ENCODE measurements at places on chromosomes 11 and 22.
A peak's percentile ranks its signal among the peaks of the same experiment; 100 is the strongest.

DNA sequence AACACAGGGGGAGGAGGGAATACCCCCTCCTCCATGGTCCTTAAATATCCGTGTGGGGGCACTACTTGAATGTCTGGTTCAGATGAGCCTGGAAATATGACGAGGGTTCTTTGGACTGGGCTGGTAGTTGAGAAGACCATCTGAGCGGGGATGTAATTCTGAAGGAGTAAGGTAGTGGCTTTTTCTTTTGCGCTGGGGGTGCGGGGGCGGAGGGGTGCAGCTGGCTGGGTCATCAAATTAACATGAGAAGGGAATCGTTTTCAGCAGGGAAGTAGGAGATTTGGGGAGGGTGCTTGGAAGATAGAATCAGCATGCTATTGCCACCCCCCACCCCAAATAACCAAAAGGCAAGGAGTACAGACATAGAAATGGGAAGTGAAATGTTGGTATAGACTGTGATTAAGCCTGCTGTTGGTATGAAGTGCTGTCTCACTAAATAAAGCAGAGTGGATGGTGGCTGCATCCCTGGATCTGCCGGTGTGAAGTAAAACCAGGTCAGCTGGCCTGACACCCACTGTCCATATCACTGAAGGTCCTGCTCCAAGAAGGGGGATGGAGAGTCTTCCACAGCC lies 121.9 kb upstream of the HSD17B12 start:
- no peak for DNase-seq

GRCh38 chr11:81993755-81994154 lies 739.9 kb downstream of the FAM181B start:
- no peak for DNase-seq

GRCh38 chr11:19345848-19346681 lies 105.3 kb upstream of the E2F8 start:
- peak; percentile 58 for DNase-seq

DNA sequence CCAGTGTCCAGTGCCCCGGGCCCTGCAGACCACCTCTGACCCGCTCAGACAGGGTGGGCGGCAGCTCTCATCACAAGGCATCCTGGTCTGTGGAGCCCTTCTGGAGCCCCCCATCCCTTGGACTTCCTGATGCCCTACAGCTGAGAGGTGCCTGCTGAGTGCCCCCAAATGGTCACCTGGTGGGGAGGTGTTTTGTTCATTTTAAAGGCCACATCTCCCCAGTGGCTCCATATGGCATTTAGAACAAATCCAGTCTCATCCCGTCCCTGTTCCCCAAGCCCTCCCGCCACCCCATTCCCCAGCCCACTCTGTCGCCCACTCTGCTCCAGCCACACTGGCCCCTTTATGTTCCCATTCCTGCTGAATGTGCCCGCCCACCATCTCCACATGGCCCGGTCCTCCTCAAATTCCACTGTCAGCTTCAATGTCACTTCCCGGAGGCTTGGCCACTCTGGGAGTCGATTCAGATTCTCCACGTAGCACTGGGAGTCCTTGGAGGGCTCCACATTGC lies 32.8 kb downstream of the OSBPL5 start:
- DNase-seq = no peak

- DNase-seq = no peak
These were observed 111.0 kb upstream of the ARHGAP42 start for GRCh38 chr11:100575860-100576717.

- DNase-seq = no peak
These were observed 720.9 kb downstream of the BRD1 start for GRCh38 chr22:49106842-49107152.

DNA sequence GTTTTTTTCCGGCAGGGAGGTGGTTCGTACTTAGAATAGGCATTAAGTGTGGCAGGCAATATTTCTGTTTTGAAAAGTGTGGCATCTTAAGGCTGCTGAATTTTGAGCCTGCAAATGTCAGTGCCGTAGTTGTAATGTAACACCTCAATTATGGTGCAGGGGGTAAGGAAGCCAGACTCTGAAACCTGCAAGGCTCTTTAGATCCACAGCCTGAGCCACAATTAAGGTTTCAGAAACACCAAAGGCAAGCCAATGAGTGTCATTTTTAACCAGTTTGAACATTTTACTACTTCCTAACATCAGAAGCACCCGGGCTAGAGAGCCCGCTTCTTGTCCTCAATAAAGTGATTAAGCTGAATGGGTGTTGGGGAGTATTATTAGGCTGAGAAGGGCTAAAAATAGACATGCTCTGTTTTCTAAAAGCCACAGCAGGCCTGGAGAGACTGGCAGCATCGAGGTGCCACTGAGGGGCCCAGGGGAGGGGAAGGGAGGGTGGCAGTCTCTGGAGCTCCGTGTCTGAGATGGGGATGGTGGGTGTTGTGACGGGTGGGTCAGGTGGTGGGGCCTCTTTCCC lies 113.4 kb downstream of the ZBTB16 start:
- DNase-seq = no peak

GRCh38 chr22:20465759-20466077 lies 28.1 kb upstream of the SCARF2 start:
- no peak for DNase-seq

DNA sequence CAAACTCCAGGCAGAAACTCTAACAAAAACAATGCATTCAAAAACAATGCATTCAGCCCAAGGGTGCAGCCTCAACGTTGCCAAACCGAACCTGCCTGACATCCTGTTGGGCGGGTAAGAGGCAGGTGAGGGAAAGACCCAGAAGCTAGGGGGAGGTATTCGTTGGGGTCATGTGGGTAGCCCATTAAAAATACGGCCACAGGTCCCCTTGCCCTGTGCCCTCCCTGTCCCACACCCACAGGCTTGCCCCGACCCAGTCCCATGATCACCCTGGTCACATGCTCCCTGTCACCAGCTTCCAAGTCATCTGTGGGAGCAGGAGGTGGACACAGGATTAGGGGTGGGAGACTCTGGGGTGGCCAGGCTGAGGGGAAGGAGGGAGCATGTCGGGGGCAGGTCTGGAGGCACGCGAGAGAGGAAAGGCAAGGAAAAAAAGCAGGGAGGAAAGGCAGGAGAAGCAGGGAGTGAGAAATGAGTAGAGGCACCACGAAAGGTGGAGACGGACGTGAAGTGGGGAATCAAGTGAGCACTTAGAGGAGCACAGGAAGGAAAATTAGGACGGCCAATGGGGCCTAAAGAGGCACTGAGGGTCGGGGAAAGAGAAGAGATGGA lies 683 bp downstream of the PLA2G6 start:
- peak; percentile 54 for DNase-seq

- peak; percentile 18 for DNase-seq
These were observed 13.5 kb downstream of the SCN3B start for GRCh38 chr11:123640677-123641494.

- no peak for DNase-seq
These were observed 164.4 kb downstream of the C11orf91 start for GRCh38 chr11:33536178-33536577.

- DNase-seq = no peak
These were observed 6.0 kb downstream of the SBF2 start for GRCh38 chr11:10287766-10288715.

DNA sequence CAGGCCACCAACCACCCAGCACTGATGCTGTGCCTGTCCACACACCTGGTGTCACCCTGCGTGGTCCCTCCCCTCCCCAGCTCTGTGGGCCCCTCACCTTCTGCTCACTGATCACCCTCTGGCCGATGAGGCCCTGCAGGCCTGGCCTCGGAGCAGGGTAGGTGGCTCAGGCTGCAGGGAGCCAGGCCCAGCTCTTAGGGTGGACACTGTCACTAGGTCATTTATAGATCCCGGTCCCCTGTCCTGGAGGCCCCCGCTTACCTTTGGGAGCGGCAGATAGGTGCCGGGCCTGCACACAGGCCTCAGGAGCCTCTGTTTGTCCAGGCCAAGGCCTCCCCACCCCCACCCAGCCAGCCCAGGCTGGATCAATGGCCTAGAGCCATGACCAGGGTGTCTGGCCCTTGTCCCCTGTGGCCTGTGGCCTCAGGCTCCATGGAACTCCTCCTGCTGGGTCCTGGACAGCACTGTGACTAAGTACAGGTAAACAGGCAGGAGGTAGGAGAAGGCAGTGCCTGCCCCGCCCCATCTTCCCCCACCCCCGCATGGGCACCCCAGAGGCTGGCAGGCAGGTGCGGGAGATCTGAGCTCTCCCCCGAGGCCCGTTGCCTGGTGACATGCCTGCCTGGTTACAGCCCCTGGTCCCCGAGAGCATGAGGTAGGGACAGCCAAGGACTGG lies at the start of gene TMPRSS6:
Gene TMPRSS6 (minus strand): TSS at position 472 of the 676 bp plus-strand sequence. CDS start 6,296 bp downstream, outside the sequence.
- no peak for DNase-seq

DNA sequence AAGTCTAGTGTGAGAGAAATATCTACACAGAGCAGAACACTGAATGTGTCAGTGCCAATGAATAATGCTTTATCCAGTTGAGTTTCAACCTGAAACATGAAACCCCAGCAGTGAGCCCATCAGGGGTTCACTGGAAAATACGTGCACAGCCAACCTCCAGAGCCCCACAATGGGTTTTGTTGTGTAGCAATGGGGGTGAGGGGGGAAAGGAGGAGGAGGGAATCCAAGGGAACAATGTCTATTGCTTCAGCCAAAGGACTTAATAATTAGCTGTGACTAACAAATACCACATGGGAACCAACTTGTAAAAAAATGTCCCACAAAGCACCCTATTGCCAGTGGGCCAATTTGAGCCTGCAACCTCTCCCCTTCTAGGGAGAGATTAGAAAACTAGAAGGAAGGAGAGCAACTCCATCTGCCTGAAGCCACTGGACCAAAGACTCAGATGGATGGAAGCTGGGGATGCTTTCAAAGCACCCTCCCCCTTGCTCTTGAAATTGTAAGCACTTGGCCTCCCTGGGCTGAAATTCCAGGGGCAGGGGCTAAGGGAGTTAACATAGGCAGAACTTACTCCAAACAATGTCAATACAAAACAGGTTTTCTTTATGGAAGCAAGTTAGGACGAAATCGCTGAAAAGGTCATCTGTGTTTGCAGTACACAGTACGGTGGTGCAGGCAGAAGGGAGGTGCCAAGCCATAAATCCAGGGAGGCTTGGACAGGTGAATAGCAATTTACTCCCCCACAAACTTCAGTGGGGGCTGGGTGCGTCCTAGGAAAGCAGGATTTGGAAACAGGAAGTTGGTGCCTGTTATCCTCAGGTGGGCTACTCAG lies 99.8 kb downstream of the ARL14EP start:
- no peak for DNase-seq

GRCh38 chr11:10584071-10584501 lies 15.6 kb upstream of the LYVE1 start:
- DNase-seq = no peak

- DNase-seq = no peak
These were observed 397.1 kb downstream of the MN1 start for GRCh38 chr22:27404441-27404840.

DNA sequence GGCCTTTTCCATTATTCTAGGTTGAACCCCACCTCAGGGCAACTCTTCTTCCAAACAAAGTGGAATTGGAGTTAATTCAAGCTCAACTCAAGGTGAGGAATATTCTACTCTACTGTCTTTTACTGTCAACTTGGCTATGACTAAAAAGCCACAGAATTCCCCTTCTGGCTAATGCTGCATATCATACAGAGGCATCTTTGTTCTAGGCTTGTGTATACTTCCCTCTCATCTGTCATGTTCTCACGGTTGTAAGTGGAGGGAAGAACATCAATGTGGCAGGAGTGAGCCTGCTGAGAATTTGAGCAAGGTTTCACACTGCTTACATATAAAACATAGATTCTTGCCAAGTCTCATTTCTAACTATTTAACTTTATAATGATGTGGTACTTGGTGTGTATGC lies 921.4 kb upstream of the CNTN5 start:
- DNase-seq = no peak

- DNase-seq = no peak
These were observed 29.1 kb downstream of the TSPAN18 start for GRCh38 chr11:44755556-44756523.

- no peak for DNase-seq
These were observed 8.8 kb upstream of the SCUBE1 start for GRCh38 chr22:43351966-43352345.

- DNase-seq = no peak
These were observed 892.9 kb downstream of the OPCML start for GRCh38 chr11:132639403-132639802.

- no peak for DNase-seq
These were observed 39.4 kb downstream of the TRMU start for GRCh38 chr22:46374663-46375474.

DNA sequence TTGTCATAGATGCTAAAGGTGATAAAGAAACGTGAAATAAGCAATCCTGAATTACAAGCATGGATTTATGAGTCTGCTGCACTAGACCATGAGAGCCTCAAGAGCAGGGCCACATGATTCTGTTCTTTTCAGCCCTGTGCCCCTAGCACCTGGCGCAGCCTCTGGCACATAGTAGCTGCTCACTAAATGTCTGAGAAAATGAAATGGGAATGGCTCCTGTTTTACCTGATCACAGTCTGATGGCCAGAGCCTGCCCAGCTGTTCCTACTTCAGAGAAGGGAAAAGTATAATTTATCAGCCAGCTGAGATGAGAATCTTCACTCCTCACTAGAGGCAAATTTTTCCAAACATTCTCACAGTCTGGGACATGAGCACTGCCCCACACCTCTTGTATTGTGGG lies 10.7 kb upstream of the PKNOX2 start:
- DNase-seq = no peak

- DNase-seq = no peak
These were observed 12.1 kb downstream of the PRG3 start for GRCh38 chr11:57368845-57369232.

- no peak for DNase-seq
These were observed 47.8 kb upstream of the A4GALT start for GRCh38 chr22:42768385-42769035.

- DNase-seq = no peak
These were observed 134.4 kb downstream of the APOL5 start for GRCh38 chr22:35852076-35852475.

- DNase-seq = no peak
These were observed 18.3 kb downstream of the CYTH4 start for GRCh38 chr22:37300551-37301017.

DNA sequence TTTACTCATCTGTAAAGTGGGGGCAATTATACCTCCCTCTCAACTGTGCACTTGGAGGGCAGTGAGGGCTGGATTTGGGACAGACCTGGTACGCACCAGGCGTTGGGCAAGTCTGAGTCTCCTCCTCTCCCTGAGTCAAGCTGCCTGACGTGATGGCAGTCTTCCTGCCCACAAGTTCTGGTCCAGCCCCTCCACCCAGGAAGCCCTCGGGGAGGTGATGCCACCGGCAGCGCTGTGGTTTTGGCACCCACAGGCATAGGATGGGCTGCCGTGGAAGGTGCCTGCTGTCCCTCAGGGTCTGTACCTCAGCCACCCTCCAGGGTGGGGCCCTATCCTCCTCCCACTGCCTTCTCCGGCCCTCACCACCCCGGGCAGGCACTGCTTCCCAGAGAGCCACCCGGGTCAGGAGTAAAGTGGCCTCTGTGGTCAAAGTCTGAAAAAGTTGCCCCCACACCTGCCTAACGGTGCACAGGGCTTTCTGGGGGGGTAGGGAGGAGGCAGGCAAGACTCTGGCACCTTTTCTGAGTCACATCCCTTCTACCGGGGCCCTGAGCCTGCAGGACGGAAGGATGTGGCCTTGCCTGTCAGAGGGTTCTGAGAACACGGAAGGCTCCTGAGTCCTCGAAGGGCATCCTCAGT lies 6.5 kb upstream of the APOBEC3H start:
- DNase-seq = no peak

DNA sequence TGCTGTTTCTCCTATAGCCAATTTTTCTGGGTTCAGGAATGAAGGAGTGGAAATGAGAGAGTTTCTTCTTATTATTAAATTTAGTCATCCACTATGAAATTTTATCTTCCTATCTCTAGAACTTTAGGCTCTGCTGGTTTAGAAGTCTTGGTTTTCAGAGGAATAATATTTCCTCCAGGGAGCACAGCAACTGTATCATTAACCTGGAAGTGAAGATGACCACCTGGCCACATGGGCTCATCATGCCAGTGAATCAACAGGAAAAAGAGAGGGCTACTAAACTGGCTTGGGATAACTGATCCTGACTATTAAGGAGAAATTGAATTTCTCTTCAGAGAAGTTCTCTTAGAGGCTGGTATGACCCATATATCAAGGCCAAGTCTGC lies 44.4 kb downstream of the ADM start:
- DNase-seq = no peak

Data from anterior cingulate cortex (tissue), 58 donors.